ENCODE measurements at places on chromosomes 11 and 22.

- no peak for DNase-seq
These were observed 9.8 kb downstream of the KRTAP5-6 start for GRCh38 chr11:1706634-1707400.

GRCh38 chr22:17998913-17999312 is 25.4 kb downstream of the MICAL3 start:
- no peak for DNase-seq

- no peak for DNase-seq
These were observed 457.0 kb downstream of the DLG2 start for GRCh38 chr11:85170184-85170583.

- no peak for DNase-seq
These were observed 73.4 kb upstream of the TTC12 start for GRCh38 chr11:113240790-113241635.

DNA sequence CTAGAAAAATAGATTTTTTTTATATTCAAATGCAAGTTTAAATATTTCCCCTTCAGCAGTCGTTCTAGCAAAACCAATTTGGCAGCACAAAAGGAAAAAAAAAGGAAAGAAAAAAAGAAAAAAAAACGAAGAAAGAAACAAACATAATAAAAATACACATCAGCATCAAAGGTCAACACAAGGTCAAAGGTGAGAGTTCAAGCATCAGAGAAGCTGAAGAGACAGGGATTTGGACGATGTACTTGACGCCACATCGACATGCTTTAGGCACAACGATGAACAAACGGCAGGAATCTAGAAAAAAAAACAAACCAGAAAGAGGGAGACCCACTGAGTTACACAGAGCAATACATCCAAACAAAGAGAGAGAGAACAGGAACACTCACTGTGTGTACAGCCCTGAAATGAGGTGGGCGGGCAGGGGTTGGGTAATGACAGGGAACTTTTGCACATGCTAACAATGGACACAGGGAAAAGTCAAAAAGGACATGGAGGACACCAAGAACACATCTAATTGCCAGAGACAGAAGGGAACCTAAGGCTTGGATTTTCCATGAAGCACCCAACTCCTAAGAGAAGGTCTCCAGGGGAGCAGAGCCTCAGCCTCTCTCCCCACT is 19.8 kb upstream of the RAPSN start:
- DNase-seq: no peak

DNA sequence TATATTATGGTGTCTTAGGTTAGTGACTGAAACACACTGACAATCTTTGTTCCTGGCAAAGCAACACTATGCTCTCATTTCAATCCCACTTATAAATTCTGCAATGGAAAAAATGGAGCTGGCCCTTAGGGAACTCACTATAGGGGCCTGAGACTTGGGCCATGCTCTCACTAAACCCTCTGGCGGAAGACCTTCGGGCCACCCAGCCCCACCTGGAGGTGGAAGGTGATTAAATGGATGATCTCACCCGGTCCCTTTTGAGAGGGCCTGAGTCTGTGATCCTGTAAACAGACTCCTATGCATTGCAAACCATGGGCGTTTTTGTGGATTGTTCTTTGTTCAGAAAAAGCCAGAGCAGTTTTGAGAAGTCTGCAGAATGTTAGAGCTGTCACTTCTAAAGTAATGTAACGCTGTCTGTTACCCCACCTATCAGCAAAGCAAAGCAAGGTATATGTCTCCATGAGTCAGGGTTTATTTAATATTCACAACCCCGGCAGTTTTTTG is 17.0 kb upstream of the CDON start:
- DNase-seq: peak; percentile 51

DNA sequence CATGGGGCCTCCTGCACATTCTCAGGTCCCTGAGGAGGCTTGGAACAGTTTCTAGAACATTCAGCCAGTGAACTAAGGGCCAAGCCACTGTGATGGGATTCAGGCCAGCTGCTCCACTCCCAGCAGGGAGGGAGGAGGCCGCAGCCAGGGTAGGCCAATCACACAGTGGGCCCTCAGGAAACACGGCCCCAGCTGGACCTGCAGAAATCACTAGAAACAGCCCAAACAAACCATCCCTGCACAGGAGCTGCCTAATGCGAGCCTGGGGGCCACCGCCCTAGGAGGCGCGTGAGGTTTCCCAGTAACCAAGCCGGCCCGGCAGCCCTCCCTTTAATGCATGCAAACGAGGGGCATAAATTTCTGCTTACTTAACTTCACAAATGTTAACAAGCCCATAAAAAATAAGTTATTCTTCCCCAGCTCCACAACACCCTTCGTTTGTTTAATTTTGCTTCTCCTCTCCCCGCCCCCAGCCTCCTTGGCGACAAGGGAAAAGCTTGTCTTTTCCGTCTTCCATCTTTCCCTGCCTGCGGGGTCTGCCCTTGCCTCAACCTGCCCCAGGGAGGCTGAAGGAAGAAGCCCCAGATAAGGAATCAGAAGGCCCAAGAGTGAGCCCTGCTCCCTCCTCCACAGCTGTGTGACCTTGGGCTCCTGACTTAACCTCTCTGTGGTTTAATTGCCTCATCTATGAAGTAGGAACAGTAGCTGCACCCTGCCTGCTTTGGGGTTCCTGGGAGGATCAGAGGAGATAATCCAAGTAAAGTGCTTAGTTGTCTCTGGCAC is 25.7 kb downstream of the ELFN2 start:
- no peak for DNase-seq

DNA sequence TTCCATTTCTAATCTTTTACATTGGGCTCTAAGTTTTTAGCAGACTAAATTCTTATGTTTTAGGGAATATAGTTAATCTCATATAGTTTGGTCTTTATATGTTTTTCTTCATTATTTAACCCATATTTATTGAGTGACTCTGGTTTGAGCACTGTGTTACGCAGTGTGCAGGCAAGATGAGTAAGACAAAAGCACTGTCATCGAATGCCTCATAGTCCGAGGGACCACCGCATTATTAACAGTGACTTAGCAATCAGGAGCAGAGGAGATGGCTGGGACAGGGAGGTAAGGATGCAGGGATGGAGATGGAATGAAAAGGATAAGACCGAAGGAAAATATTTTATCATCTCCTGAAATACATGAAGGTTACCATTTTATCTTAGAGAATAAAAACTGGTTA is 65.2 kb upstream of the CTSC start:
- DNase-seq: no peak

DNA sequence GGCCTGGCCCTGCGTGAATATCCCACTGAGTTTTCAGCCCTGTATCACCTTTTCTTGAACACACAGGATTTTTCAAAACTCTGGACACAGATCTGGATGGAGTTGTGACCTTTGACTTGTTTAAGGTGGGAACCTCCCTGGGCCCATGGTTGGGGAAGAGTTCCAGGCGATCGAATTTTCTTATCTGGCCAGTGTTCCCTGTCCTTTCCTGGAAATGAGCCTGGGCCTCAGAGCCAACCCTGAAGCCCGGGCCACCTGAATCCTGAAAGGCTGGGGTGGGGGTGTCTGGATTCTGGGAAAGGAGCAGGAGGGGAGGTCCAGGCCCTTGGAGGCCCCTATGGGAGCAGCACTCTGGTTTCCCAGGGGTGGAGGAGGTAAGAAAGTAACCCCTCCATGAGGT is 29.0 kb downstream of the CAPN1 start:
- no peak for DNase-seq

DNA sequence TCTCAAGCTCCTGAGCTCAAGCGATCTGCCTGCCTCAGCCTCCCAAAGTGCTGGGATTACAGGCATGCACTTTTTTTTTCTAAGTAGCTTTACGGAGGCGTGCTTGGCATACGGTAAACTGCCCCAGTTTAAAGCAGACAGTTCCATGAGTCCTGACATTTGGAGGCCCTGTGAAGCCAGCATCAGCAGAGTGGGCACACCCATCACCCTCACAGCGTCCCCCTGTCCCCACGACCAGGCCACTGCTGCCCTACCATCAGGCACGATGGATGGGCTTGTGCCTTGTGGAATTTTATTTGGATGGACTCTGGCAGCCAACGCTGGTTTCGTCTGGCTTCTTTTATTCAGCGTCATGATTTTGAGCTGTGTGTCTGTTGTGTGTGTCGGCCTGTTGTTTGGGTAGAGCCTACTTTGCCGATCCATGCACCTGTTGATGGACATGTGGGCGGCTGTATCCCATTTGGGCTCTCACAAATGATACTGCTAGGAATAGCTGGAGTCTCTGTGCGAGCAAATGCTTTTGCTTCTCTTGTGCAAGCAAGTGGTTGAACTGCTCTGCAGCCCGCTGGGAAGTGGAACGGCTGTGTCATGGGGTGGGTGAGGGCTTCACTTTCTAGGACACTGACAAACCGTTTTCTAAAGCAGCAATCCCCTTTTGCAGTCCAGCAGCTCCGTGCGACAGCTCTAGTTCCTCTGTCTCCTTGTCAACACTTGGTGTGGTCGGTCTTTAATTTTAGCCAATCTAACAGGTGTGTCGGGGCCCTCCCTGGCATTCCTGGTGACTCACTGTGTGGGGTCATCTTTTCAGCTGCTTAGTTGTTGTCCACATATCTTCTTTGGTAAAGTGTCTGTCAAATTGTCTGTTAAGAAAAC is 23.8 kb downstream of the KCNQ1 start:
- DNase-seq: no peak
